ENCODE measurements at places on chromosomes 5 and 9. TPM values are rescaled to one million over a fixed set of nuclear protein-coding genes. Genes with fewer than 3 reads are reported as not detected.

RIGI gene
- polyA plus RNA-seq = 2.4 TPM

CFAP90 gene
- not detected for polyA plus RNA-seq

DNA sequence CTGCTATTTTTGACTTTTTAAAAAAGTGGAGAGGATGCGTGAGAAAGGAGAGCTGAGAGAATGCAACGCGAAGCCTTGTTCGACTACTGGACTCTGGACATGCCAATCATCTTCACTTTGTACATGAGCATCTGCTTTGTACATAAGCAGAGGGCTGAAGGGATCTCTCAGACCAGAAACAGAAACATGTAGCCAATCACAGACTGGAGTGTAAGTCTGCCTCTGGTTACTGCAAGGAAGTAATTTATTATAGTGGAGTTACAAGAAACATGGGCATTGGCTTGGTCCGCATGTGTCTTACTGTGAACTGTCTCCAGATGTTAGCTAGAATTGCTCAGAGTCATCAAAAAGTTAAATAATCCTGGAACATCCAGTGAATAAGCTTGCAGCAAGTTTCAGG lies 190.0 kb upstream of the GRAMD2B start:
- DNase-seq = no peak
- H3K4me3 ChIP-seq = no peak overlapping the region
- no peaks in the 10 kb centered on the region for H3K27me3 ChIP-seq
- H3K27ac ChIP-seq = no peak overlapping the region
- no peaks in the 10 kb centered on the region for H3K4me1 ChIP-seq
- H3K36me3 ChIP-seq = no peaks in the 10 kb centered on the region

GRCh38 chr5:32949286-32949970 lies 238.3 kb downstream of the NPR3 start:
- H3K36me3 ChIP-seq = no peaks in the 10 kb centered on the region
- H3K27ac ChIP-seq = no peak overlapping the region
- DNase-seq = no peak
- no peaks in the 10 kb centered on the region for H3K27me3 ChIP-seq
- H3K4me3 ChIP-seq = no peak overlapping the region

DNA sequence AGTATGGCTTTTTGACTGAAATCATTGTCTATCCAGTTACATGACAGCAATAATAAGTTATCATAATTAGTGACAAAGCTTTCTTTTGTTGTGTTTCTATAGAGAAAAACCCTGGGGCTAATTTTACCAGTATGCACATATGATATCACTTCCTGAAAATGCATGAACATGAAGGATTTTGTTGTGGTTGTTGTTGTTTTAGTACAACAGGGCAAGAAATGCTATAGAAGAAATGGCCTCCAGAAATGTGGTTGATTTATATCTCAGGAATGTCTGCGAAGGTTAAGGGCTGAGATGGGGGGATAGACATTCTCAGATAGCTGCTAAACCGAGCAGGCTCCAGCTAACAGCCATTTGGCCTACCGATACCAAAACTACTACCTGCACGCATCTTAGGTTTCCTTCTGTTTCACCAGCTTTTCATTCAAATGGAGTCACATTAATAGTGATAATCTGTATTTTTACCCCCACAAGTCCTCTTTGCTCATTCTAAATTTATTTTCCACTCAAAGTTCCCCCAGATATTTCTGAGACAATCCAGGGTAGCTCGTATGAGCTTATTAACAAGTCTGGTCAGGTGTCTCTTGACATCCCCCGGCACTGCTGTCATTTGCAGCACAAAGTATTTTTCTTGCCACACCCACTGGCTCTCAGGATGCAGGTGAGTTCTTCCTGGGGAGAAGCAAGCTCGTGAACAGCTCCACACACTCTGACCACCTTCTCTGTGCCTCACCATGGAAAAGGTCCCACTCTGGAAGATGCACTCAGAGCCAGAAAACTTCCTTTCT lies 232.4 kb upstream of the GAS1 start:
- no peak overlapping the region for H3K4me3 ChIP-seq
- H3K4me1 ChIP-seq = no peaks in the 10 kb centered on the region
- DNase-seq = no peak

GRCh38 chr9:110990481-110990880 lies 47.8 kb downstream of the LPAR1 start:
- no peak overlapping the region for H3K4me3 ChIP-seq
- no peaks in the 10 kb centered on the region for H3K4me1 ChIP-seq
- no peaks in the 10 kb centered on the region for H3K36me3 ChIP-seq
- no peak for DNase-seq

- no peak overlapping the region for H3K4me3 ChIP-seq
- no peak overlapping the region for H3K27ac ChIP-seq
- H3K27me3 ChIP-seq = no peaks in the 10 kb centered on the region
- peaks cover 91% of the 10 kb centered on the region for H3K4me1 ChIP-seq
- no peaks in the 10 kb centered on the region for H3K36me3 ChIP-seq
These were observed 28.2 kb downstream of the BAAT start for GRCh38 chr9:101356619-101357018.

GFI1B gene
- 0.15 TPM for polyA plus RNA-seq

- H3K27me3 ChIP-seq = no peaks in the 10 kb centered on the region
- H3K36me3 ChIP-seq = no peaks in the 10 kb centered on the region
- DNase-seq = peak; percentile 87
- H3K4me1 ChIP-seq = peaks cover 60% of the 10 kb centered on the region
- H3K27ac ChIP-seq = peak overlapping the region; percentile 32
These were observed 96.5 kb upstream of the LMX1B start for GRCh38 chr9:126516936-126517832.

DNA sequence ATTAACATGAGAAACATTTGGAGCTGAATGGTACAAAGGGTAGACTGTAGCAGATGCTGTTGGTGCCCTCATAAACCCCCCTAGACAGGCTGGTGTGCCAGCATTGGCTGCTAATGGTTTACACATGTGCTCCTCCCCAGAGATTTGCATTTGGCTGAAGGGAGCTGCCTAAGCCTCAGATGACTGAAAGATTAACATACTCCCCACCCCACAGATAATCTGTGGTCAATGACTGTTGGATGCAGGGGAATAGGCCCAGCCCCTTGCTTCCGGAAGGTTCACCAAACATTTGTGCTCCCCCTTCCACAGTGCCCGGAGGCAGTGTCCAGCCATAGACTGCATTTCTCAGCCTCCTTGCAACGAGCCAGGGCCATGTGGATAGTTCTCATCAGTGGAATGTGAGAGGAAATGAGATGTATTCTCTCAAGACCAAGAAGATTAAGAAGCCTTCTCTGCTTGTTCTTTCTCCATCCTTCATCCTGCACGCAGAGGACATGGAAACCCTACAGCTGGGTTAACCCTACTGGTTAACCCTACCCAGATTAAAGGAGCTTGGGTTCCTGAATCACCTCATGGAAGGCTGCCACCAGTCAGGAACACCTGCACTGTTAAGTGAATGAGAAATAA lies 79.6 kb downstream of the PHAX start:
- no peak overlapping the region for H3K4me3 ChIP-seq
- no peaks in the 10 kb centered on the region for H3K27me3 ChIP-seq
- no peak overlapping the region for H3K27ac ChIP-seq
- no peak for DNase-seq

GRCh38 chr5:176870110-176870591 lies 29.0 kb downstream of the HK3 start:
- H3K27ac ChIP-seq = no peak overlapping the region
- no peak overlapping the region for H3K4me3 ChIP-seq
- H3K36me3 ChIP-seq = no peaks in the 10 kb centered on the region
- peaks cover 8% of the 10 kb centered on the region for H3K4me1 ChIP-seq

DNA sequence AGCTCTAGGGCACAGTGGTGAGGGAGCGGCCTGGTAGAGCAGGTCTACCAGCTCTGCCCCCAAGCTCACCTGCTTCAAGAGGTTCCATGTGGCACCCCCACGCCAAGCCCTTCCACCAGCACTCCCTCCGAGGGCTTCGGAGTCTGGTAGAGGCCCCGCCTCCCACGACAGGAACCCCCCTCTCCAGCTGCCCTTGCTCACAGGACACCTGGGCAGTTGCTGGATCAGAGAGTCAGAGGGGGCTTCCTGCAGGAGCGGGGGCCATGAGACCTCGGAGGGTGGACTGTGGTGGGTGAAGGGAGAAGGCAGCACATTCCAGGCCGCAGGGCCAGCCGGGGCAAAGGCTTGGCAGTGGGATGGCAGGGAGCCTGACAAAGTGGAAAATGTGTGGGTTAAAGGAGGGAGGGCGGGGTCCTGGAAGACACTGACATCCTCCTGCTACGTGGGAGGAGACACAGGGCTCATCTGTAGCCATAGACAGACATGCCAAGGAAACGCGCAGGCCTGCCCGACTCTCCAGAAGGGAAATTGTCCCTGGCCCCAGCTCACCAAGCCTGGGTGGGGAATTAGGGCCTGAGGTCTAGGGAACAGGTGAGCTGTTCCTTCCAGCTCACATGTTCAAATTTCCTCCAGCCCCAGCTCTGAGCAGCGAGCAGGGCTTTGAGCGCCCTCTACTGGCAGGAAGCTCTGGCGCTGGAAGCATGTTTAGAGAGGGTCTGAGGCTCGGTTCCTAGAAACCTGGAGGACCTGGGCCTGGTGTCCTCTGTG lies 74.2 kb downstream of the NTNG2 start:
- DNase-seq = peak; percentile 46
- H3K36me3 ChIP-seq = no peaks in the 10 kb centered on the region
- H3K27ac ChIP-seq = no peak overlapping the region
- H3K4me3 ChIP-seq = no peak overlapping the region
- H3K4me1 ChIP-seq = no peaks in the 10 kb centered on the region

DNA sequence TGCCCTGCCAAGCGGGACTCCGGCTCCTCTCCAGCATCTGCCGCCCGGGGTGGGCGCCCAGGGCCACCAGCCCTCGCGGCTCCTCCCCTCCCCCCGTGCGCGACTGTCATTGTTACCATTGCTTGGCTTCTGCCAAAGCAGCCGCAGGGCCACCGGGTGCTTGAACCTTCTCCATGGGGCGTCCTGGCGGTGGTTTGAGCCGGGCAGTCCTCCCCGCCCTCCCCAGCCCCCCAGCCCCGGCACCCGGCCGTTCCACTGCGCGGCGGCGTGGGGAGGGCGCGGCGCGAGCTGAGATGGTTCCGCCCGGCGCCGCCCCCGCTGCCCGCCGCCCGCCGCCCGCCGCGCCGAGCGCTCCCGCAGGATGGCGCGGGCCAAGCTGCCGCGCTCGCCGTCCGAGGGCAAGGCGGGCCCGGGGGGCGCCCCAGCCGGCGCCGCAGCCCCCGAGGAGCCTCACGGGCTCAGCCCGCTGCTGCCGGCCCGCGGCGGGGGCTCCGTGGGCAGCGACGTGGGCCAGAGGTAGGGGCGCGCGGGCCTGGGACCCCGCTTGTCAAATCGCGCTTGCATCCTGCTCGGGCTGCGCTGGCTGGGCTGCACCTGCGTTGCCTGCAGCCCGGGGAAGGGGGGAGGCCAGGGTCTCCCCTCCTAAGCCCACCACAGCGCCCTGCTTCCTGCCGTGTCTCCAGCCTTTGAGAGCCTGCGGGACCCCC lies 34.4 kb downstream of the KCNT1 start:
- no peak overlapping the region for H3K27ac ChIP-seq
- H3K27me3 ChIP-seq = peaks cover 63% of the 10 kb centered on the region
- H3K36me3 ChIP-seq = no peaks in the 10 kb centered on the region
- no peaks in the 10 kb centered on the region for H3K4me1 ChIP-seq
- no peak overlapping the region for H3K4me3 ChIP-seq

GRCh38 chr5:134018154-134018985 lies 13.6 kb upstream of the VDAC1 start:
- peak overlapping the region; percentile 58 for H3K4me3 ChIP-seq
- H3K27ac ChIP-seq = peak overlapping the region; percentile 93
- H3K27me3 ChIP-seq = no peaks in the 10 kb centered on the region
- H3K36me3 ChIP-seq = no peaks in the 10 kb centered on the region
- DNase-seq = peak; percentile 91

Measured in HepG2 (cell line).